Activated gamma-delta T cell treated with anti-CD3 and anti-CD28 coated beads, Interleukin-2, amount 50 U/mL, for 16 hours (primary cell): ENCODE measurements at places on chromosomes 3 and 15.
A peak's percentile ranks its signal among the peaks of the same experiment; 100 is the strongest.

- DNase-seq, result no peak
These were observed 13.3 kb upstream of the SOX2 start for GRCh38 chr3:181698263-181698954.

- no peak for DNase-seq
These were observed 466.2 kb upstream of the ADAMTS9 start for GRCh38 chr3:65153850-65154512.

GRCh38 chr3:51024765-51025632 lies 350.3 kb downstream of the DOCK3 start:
- peak; percentile 55 for DNase-seq

DNA sequence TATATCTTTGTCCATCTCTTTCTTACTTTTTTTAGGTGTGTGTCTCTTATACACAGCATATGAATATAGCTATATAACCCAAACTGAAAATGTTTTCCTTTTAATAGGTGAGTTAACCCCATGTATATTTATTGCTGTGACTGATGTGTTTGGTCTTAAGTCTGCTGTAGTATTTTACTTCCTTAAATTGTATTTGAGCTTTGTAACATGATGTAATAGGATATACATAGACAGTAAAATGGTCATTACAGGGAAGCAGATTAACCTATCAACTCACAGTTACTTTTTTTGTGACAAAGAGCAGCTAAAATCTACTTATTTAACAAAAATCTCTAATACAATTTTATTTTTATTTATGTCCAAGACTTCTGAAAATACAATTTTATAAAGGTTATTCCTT lies 51.8 kb upstream of the CDAN1 start:
- no peak for DNase-seq

- DNase-seq, result no peak
These were observed 38.8 kb downstream of the DNAJC13 start for GRCh38 chr3:132456136-132456535.

- no peak for DNase-seq
These were observed 990.4 kb downstream of the GBE1 start for GRCh38 chr3:80771085-80771484.

DNA sequence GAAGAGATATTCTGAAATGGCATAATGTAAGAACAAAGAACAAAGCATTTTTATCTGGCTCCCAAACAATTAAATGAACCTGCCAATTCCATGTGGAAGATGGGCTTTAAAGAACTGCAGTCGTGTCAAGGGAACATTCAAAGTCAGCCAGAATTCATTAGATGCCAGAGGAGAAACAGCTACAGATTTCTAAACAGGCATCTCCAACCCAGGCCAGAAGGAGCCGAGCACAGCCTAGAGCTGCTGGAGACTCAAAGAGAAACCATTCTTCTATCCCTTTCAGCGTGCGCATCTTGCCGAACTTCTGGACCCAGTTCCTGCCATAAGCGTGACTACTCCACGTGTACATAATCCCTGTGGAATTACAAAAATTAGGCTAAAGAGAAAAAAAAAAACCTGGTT lies 60.4 kb downstream of the MB21D2 start:
- no peak for DNase-seq

GRCh38 chr3:105823149-105823867 lies 45.5 kb downstream of the CBLB start:
- DNase-seq, result no peak

GRCh38 chr3:192435241-192435640 lies 292.1 kb downstream of the FGF12 start:
- DNase-seq, result no peak

DNA sequence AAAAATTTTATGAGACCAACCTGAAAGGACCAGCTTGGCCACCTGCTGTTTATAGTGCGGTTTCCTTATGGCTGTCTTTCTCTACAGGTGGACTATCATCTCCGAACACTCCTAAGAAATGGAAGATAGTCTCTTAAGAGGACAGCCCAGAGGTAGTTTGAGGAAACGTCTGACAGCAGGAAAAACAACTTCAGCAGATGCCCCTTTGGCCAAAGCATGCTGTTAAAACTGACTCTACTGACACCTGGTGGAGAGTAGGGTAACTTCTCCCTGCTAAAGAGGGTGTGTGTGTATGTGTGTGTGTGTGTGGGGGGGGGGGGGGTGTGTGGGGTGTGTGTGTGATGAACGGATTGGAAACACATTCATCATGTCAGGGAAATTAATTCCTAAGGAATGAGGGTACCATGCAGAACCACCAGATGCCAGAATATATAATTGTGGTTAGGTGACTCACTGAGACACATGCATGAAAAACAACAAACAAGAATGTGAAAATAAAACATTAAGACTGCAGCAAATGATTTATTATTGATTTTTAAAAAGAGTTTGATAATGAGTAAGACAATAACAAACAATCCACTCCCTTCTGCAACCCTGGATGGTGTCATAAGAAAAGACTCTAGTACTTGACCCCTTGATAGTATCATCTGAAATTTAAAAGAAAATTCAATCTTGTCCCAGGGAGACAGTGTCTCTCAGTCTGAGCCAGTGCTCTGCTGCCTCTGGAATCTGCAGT lies 256.5 kb downstream of the THRB start:
- DNase-seq, result no peak

DNA sequence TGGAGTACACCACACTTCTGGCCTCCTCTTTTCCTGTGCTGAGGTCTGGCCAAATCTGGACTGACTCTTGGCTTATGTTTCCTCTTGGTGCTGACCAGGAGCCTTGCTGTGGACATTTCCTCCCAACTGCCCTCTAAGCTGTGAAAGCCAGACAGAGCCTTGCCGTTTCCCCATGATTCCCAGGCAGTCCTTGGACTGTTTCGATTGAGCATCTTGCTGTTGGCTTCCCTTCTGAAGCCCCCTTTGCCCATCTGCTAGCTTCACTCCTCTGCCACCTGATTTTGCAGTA lies 110.5 kb downstream of the EPHB1 start:
- DNase-seq, result no peak

DNA sequence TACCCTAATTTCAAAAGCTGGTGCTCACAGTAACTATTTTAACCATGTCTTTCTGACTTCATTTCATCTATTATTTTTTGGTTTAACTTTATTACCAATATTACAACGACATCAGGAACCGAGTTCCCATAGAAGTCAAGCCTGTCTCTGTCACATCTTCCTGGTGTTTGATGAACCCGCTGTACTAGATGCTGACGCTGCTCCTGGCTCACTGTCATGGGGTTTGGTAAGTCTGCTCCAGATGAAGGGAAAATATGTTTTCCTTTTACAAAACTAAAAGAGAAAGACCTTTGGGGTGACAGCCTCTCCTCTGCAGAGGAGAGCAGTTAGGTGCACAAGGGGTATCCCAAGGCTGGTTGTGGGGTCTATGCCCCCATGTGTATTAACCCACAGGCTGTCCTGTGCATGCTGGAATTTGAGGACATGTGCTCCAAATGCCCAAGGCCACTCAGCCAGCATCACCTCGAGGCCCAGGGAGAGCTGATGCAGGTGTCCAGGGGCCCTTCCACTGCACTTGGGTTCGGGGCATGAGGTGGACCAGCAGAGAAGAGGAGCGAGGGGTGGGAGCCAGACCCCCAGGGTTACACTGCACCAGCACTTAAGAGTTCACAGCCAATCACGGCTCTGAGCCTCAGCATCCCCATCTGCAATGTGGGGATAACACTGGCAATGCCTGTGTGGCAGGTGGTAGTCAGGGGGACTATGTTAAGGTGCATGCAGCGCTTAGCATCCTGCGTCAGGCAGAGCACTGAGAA lies 62.2 kb downstream of the ATP10A start:
- no peak for DNase-seq

GRCh38 chr3:5226783-5227182 lies 39.3 kb downstream of the EDEM1 start:
- DNase-seq, result no peak

- DNase-seq, result no peak
These were observed 26.5 kb upstream of the FBXL2 start for GRCh38 chr3:33250712-33251111.

DNA sequence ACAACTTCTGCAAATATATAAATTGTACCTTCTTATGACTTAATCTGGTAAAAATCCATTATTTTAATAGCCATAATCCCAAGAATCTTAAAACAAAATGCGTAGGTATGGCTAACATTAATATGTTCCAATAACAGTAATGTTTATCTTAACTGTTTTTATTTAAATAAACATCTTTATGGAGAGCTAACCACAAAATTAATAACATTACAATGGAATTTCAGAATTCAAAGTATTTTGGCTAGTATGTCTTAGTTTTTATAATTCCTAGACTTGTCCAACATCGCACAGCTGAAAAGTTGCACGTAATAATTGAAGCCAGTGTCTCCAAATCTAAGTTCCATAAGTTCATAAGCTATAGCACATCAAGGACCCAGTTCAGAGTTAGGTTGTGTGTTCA lies 47.6 kb downstream of the ANKRD28 start:
- no peak for DNase-seq

GRCh38 chr3:169940470-169941181 lies 26.0 kb upstream of the SEC62 start:
- no peak for DNase-seq

DNA sequence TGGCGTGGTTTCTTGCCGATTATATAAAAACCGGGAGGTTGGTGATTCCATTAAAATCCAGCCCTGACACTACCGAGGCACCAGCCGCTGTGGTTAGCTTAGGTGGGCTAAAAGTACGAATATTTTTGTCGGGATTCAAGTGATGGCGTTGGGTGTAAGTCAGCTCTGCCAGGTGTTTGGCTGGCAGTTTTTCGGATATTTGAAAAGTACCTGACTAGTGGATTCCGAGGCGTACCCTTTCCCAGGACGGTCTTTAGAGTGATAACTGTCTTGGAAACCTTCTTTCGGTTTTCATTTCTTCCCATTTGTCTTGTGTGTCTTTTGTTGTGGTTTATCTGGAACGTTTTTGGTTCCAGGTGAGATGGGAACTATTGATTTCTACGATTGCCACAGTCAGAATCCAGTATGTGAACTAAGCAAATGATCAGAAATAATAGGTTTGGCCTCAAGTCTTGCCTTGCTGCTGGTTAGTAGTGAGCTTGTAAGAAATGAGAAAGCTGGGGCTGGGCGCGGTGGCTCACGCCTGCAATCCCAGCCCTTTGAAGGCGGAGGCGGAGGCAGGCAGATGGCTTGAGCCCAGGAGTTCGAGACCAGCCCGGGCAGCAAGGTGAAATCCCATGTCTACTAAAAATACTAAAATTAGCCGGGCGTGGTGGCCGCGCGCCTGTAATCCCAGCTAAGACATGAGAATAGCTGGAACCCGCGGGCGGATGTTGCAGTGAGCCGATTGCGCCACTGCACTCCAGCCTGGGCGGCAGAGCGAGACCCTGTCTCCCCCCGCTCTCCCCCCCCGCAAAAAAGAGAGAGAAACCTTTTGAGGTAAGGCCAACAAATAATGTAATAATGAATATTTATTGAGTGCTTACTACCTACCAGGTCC lies 1.4 kb downstream of the FYTTD1 start:
- DNase-seq, result no peak

GRCh38 chr3:172911142-172911541 lies 160.6 kb downstream of the ECT2 start:
- no peak for DNase-seq

DNA sequence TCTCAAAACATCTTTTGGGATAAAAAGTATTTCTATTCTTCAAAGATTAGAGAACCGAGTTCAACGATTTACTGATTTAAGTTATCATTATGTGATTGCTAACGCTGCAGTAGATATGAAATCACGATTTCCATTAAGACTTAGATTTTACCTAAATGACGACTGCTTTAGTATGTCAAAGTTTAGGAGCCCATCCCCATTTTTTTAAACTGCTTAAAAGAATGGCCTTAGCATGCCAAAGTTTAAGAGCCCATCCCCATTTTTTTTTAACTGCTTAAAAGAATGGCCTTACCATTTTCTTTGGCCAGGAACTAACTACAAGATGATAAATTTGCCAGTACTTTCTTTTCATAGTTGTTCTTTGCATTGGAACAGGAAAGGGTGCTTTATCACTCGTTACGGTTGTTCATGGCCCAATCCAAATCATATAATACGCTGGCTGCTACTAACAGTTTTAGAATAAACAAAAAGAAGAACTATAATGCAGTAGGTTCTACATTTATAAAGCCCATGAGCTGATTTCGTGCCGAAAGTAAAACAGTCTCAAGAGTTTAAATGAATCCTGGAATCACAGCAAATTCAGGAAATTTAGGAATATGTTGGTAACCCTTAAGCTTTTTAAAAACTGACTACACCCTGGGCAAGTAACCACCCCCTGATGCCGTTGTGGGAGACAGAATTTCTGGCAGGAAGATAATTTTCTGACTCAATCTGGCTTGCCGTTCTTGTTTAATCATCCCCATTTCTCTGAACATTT lies 869 bp upstream of the TSC22D2 start:
- DNase-seq, result no peak

GRCh38 chr15:31887246-31887645 lies 143.1 kb upstream of the CHRNA7 start:
- no peak for DNase-seq

DNA sequence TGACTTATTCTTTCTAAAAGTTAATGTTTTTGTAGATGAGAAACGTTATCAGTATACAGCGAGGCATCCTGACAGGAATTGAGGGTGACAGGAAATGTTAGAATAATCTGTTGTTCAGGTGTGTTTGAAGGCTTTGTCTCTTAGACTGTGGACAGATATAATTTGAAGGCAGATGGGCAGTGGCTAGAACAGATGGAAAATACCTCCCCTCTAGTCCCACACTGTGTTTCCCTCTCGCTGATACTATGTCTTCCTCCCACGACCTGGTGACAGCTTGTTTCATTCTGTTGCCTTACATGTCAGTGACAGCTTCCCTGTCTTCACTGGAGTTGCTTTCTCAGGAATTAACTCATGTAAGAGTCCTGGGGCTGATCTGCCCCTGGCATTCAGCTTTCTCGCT lies 125.3 kb downstream of the MYRIP start:
- no peak for DNase-seq

- DNase-seq, result no peak
These were observed 153.9 kb upstream of the TPM1 start for GRCh38 chr15:62888623-62889022.

- no peak for DNase-seq
These were observed 113.4 kb downstream of the ASB7 start for GRCh38 chr15:100715571-100716455.

GRCh38 chr15:66294932-66295235 lies 1.5 kb downstream of the DIS3L start:
- no peak for DNase-seq

- no peak for DNase-seq
These were observed 777 bp downstream of the RNU5B-1 start for GRCh38 chr15:65305150-65305758.

- no peak for DNase-seq
These were observed 53.0 kb downstream of the DTWD1 start for GRCh38 chr15:49673861-49674260.

DNA sequence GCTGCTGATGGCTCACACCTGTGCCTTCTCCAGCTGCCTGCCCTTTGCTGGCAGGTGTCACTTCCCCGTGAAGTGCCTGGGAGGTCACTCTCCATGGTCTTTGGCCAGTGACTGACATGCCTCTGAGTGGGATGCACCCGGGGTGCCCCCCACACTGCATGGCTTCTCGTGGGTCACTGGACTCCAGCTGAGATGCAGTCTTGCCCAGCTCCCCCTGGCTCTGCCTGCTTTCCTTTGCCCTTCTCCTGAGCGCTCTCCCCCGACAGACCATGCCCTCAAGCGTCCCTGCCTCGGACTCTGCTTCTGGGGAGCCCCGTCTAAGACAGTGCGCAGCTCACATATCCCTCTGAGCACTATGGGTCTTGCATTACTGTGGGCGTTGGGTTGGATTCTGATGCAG lies 14.4 kb downstream of the FBLN2 start:
- no peak for DNase-seq
